ENCODE measurements at places on chromosomes 16 and 17.

GRCh38 chr16:90044111-90044551 is 24.9 kb upstream of the DBNDD1 start:
- DNase-seq: no peak

DNA sequence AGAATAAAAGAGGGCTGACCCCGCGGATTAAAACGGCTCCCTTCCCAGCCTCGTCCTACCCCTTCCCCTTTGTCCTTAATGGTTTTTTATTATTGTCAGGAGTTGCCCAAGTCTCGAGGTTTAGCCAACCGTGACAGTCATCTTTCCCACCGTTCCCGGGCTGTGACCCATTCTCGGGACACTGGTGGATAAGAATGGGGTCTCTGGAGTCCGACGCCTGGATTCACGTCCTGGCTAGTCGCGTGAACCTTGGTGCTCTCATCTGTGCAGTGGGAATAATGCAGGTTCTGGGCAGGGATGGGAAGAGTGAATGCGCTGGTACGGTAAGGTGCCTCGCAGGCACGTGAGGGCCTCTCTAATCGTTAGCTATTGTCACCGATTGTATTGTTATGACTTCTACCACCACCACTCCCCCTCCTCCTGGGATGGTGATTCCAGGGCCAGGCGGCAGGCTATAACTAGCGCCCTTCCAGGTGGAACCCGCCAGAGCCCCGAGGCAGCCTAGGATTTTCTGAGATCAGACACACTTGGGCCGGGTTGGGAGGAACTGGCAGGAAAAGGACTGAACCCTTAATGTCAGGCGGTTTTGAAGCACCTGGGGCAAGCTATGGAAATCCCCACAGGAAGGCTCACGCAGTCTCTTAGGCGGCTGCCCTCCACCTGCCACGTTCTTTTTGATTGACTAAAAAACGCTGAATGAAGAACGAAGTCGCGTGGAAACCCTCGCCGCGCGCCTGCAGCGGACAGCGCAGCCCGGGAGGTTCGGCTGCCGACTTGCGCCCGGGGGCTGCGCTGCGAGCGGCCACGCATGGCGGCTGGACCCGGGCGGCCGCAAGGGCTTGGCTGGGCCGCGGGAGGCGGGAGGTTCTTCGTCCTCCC is 2.7 kb downstream of the HS3ST3B1 start:
- no peak for DNase-seq

DNA sequence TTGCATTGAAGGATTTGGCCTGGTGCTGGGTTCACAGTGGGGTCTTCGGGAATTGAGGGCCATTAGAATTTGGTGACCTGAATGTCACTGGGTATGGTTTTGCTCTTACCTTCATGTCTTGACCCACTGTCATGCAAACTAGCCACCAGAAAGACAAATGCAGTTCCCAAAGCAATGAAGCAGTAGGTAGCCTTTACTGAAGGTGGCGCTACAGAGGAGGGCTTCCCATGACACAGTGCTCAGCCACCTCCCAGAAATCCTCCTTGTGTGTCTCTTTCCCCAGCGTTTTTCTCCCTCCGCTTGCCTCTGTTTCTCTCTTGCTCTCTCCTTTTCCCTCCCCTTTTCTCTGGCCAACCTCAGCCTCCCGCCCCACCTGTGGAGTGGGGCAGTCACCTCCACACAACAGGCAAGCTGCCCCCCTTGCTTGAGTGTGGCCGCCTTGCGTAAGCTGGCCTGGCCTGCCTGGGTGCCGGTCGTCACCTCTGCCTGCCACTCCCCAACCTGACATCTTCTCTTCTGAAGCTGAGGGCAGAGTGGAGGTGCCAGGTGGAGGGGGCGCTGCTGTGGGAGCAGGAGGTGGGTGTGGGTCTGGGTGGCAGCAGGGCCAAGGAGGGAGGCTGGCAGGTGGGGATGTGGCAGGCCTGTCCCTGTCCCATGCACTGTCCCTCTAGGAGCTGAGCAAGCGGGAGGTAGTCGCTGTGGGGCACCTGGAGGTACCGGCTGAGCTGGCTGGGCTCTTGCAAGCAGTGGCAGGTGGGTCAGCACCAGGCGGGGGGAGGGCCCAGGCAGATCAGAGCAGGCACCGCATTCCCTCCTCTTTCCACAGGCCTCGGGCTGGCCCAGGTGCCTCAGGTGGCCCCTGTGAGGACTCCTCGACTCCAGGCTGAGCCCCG is 34.7 kb downstream of the MYO15A start:
- DNase-seq: no peak

GRCh38 chr17:79002796-79003593 is 6.6 kb downstream of the CANT1 start:
- no peak for DNase-seq

DNA sequence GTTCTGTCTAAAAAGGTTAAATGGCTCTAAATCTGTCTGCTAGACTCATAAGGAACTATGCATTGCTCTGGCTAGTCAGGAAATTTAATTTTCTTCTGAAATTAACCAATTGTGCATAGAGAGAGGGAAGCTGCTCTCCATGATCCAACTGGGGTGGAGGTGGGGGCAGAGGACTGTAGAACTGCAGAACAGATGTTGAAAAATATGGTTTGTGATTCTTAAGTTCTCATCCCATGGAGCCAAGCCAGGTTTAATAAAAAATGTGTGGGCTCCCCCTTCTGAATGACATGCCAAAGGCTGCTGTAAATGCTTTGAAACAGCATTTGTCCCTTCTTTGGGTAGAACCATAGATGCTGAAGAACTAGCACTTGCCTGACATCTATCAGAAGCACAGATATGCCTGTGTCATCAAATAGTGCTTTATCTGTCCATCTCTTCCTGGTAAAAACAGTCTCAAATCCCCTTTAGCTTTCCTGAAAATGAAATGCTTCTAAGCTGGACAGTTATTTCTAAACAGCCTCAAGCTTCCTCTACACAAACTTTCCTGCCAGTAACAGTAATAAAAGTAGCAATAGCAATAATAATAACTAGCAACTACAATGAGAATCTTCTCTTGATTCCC is 221.4 kb downstream of the CDH8 start:
- DNase-seq: no peak

- no peak for DNase-seq
These were observed 15.7 kb downstream of the MVP start for GRCh38 chr16:29835926-29836325.

GRCh38 chr17:40072735-40073346 is 10.1 kb downstream of the THRA start:
- no peak for DNase-seq

GRCh38 chr17:47225436-47225858 is 16.3 kb downstream of the MYL4 start:
- no peak for DNase-seq

- DNase-seq: no peak
These were observed 12.6 kb upstream of the RPRML start for GRCh38 chr17:46991617-46992016.

DNA sequence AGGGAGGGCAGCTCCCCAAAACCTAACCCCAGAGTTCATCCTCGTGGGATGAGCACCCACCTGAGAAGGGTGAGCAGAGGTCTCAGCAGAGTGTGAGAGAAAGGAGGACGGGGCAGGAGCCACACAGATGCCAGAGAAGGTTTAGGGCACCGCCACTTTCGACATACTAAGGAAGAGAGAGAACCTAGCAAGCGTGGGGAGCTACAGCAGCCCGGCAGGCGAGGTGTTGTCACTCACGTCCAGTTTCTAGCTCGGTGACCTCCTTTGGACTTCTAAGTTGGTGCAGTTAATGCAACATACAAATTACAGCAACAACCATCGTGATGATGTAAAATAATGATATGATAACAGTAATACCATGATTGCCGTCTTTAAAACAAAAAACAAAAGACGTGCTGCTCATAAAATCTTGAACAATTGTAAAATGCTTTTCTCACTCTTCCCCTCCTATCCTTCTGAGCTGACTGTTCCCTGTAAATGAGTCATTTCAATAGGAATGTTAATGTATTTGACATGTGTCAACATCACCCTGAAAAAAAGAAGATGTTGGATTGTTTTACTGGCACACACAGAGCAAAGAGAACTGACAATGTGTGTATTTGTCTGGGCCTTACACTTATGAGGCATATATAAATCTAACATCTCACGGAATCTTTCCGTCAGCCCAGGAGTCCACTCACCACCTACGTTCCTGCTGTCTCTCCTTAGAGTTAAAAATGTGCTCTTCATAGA is 158.2 kb upstream of the MAF start:
- DNase-seq: no peak

GRCh38 chr17:78910497-78911284 is 7.7 kb upstream of the CEP295NL start:
- DNase-seq: no peak

- no peak for DNase-seq
These were observed 413.4 kb downstream of the KCNJ2 start for GRCh38 chr17:70582777-70583176.

DNA sequence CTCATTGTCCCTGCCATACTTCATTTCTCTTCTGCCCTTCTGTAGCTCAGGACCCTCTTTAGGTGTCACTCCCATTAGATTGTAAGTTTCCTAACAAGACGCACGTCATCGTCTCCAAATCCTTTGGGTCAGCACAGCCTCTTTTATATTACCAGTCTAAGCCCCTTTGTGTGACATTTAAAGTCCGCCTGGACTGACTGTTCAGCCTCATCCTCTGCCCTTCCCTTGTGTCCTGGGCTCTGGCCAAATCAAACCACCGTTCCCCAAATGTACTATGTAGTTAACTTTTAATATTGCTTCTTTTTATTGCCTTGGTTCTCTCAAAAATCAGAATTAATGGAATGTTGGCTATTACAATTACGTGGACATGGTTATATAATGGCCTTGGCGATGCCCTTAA is 38.2 kb downstream of the PITPNC1 start:
- DNase-seq: no peak

- DNase-seq: no peak
These were observed 33.1 kb downstream of the RAI1 start for GRCh38 chr17:17714261-17714866.

GRCh38 chr17:74427048-74427762 is 4.7 kb upstream of the GPRC5C start:
- no peak for DNase-seq

DNA sequence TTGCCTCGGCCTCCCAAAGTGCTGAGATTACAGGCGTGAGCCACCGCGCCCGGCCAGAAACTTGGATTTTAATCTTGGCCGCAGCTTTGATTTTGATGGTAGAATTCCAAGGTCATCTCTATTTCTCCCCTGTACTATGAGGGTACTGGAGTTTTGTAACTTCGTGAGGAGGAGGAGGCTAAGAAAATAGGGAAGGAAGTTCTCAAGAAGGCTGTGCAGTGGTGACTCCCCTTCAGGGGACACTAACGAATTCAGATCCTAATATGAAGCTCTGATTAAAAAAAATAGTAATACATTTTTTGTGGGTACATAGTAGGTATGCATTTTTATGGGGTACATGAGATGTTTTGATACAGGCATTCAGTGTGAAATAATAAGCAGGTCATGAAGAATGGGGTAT is 55.9 kb downstream of the LDHD start:
- DNase-seq: no peak

DNA sequence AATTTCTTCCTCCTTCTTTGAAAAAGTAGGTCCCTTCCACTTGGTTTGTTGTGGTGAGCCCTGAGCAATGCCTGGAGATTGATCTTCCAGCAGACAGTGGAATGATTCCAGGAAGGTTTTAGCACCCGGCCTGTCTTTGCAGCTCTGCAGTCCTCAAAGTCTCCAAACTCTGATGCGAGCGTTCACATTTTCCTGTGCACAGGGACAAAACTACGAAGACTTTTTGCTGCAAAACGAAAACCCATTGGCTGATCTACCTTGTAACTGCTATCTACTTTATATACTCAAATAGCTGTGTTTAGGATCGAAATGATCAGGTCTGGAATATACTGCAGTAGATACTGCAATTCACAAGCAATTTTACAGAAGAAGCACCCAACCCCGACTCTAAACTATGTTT is 21.7 kb downstream of the G6PC1 start:
- no peak for DNase-seq

GRCh38 chr17:63685041-63685440 is 14.9 kb downstream of the LIMD2 start:
- DNase-seq: no peak

DNA sequence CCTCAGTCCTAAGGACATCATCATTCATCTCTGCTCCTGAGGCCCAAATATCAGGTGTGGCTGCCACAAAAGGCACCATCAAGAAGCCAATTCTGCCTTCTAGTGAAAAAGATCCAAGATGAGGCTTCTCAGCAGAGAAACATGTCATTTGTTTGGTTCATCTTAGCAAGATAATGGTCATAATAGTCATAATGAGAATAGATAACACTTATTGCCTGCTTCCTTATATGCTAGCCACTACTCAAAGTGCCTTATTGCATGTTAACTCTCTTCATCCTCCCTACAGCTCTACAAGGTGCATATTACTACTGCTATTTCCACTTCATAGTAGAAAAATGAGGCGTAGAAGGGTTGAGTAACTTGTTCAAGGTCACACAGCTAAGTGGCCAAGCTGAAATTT is 45.0 kb upstream of the MRPS23 start:
- DNase-seq: no peak

DNA sequence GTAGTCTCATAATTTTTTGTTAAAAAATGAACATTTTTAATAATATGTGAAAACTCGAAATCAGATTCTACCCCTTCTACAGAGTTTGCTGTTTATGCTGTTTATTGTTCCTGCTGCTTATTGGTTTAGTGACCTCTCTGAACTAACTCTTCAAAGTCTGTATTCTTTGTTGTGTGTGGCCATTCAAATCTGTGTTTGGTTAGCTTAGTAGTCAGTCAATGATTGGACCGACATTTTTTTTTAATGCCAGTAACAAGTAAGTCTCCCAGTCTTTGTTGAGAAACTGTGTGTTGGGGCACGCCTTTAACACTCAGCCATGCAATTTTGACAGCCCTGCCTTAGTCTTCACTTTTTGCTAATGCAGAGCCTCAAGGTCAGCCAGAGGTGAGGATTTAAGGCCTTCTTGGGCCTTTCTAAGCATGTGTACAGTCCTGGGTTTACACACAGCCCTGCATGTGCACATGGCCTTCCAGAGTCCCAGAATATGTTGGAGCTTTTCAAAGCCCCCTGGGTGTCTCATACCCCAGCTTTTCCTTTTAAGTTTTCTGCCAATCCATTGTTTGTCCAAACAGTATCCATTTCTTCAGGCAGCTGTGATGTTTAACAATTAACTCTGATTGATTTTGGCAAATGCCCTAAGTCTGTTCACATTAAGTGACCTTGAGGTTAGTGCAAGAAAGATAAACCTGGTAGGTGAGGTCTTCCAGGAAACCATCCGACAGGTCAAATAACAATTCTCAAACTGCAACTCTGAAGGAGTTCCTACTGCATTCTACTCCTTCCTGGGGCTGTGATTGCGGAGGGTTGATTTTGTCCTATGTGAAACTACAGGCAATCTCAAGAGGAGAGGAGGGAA is 389.3 kb downstream of the PMP22 start:
- no peak for DNase-seq
